B cell (primary cell): ENCODE measurements at places on chromosomes 3 and 15. TPM values are rescaled to one million over a fixed set of nuclear protein-coding genes. Genes with fewer than 3 reads are reported as not detected.

The NANOGP8 gene
- polyA plus RNA-seq = 0.18 TPM in 1 of 2 replicates, not detected in the other

DNA sequence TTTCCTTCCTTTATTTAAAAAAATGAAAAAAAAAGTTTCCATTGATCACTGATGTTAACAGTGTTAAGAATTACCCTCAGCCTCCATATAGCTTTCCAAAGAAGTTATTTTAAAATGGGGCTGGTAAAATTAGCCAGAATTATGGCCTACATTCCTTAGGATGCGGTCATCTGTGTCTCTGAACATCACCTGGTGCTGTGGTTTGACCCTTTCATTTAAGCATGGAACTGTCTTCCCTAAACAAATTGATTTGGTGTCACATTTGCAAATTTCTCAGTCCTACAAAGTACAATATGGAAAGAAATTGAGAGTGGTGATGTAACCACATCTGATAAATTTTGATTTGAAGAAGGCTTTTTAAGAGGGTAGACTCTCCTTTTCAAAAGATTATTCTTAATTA is 40.3 kb upstream of the ZPLD1 start:
- no peak for DNase-seq

DNA sequence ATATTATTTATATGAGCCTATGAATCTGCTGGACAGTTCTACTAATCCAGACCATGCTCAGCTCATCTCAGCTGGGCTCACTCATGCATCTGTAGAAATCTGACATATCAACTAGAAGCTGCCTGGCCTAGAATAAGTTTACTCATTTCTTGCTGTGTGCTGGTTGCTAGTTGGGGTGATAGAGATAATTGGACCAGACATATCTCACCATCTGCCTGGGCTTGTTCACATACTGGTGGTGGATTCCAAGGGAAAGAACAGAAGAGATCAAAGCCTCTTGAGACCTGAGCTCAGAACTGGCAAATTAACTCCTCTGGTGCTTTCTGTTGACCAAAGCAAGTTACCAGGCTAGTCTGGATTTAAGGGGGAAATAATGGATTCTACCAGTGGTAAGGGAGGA is 109.1 kb downstream of the NSUN3 start:
- DNase-seq = no peak

DNA sequence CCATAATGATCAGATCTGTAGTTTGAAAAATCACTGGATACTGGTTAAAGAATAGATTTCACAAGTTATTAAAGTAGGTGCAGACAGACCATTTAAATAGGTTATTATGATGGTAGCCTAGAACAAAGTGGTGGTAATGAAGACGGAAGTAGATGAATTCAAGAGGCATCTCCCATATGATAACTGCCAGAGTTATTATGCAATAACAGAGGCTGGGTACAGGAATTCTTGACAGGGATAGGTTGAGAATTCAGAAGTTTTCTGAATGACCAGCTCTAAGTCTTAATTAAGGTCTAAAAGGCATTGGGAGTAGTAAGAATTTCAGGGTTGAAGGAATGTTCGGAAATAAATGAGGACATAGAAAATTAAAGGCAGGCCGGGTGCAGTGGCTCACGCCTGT is 108.9 kb downstream of the PEAK1 start:
- DNase-seq = no peak

DNA sequence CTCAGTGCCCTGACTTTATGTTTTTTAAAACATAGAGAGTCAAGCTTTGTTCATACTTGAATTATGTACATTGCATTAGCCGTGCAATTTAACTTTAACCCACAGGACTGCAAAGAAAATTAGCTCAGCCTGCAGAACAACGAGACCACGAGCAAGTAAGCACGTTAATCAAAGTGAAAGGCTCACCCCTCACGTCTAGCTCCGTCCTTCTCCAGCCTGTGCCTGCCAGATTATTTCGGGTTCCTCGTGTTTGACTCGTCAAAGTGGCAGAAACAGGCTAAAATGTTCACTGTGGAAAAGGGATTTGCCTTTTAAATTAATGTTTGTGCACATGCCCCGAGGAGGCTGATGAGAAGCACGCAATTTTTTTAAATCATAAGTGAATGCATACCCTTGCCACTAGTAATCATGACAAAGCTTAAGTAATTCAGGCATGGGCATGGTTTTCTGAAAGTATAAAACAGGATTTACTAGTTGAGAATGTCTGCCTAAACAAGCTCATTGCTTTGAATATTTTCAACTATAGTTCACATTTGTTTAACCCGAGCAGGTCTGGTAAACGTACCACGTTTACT is 15.3 kb downstream of the ZBTB38 start:
- DNase-seq = no peak

GRCh38 chr3:32414522-32415202 is 23.0 kb downstream of the CMTM7 start:
- DNase-seq = peak; percentile 63

The IL17RE gene
- polyA plus RNA-seq = 0.37 and 0.48 TPM in 2 replicates

The SLC12A6 gene
- polyA plus RNA-seq = 75.8 and 85.2 TPM in 2 replicates

The LDHAL6B gene
- not detected in 2 replicates for polyA plus RNA-seq

- no peak for DNase-seq
Observed at GRCh38 chr3:29176501-29176900, 104.4 kb upstream of the RBMS3 start.

The ASTE1 gene
- polyA plus RNA-seq = 5.6 and 7.3 TPM in 2 replicates

The HGD gene
- polyA plus RNA-seq = 0.46 and 0.75 TPM in 2 replicates
